ENCODE measurements at places on chromosomes 7 and 10.

- DNase-seq = no peak
Measured at GRCh38 chr10:72137583-72137982, 49.2 kb upstream of the SPOCK2 start.

DNA sequence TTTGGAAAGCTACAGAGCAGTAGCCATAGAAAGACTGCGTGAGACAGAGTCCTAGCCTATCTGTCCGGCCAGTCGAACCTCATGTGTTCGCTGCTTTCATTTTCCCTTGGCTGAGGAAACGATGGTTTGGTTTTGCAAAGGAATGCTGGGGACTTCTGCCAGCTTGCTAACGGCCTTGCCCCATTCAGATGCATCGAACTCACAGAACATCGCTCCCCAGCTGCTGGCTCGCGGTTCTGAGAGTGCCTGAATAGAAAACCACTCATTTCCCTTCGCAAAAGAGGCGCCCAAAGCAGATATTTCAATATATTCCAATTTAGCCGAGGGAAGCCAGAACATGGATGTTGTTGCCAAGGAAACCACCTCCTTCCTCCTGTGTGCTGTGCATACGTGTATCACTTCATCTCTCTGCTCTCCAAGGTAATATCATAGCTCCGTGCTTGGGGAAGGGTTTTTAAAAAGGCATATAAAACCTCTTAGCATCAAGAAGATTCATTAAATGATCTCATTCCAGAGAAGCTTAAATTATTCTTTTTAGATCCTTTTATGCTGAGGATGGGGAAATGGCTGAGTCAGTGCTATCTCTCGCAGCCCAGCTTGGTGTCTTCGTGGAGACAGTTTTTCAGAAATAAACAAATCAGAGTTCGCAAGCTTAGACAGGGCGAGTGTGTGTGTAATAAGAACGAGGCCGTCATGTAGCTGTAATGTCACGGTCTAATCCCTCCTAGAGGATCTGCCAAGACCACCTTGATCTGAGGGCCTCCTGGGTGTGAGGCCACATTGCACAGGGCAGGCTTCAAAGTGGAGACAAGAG, 215.2 kb downstream of the RPS24 start:
- DNase-seq = no peak

DNA sequence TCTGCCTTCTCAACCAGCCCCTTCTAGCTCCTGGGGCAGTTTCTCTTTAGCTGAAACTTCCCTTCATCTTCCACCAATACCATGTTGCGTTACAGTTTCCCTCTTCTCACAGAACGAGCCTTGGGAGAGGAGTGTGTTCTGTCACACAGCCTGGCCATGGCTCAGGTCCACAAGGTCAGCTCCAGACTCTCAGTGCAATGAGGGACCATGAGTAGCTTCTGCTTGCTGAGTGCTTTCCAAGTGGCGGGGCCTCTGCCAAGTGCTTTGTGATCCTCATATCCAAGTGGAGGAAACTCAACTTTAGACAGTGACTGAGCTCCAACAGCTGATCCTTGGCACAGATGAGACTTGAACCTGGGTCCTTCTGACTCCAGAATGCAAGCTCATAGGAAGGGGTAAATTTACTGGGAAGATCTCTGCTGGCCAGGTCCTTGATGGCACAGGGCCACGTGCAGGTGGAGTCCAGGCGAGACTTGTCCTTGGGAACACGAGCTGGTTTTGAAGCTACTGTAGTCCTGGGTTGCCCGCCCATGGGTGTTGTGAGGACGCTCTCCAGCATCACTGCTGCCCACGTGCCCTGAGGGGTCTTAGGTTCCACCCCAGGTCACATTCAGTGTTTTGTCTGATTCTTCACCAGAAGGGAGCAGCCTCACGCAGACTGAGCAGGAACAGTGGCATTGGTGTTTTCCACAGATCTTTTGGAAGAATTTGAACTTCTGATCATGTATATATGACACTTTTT, 238.0 kb downstream of the EBF3 start:
- no peak for DNase-seq

DNA sequence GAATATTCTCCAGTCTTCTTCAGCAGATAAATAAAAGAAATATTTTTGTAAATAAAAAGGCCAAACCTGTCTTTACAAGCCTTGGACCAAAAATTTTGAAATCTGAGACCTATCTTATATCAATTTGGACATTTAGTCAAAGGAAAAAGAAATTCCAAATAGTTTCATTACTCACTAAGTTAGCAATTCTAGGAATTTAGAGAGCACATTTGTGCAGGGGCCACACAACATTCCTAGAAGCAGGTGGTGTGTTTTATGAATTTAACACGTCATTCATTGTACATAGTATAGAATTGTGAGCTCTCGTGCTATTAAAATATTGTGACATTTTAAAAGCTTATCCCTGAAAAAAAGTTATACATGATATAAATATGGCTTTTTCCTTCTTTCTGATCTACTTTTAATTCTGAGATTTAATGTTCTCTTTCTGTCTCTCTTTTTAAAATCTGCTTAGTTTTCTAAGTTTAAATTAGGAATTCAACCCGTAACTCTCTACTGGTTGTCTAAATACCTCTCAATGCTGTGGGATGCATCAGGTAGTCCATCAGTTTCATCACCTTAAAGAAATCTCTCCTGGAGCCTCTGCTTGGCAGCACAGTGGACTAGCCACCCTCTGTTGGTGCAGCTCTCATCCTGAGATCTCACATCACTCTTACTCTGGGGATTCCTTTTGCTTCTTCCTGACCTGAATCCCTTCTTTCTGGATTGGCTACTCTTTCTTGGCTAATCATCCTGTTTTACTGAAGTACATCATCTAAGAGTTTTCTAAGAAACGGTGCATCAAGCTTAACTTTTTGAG, 124.5 kb downstream of the SEMA3E start:
- DNase-seq = no peak

Measured in NCI-H2029 treated with DMSO at 0.1 percent for 48 hours (cell line).